ENCODE measurements at places on chromosomes 5 and 9.

- DNase-seq, result no peak
These were observed 45.8 kb downstream of the PCDHGC5 start for GRCh38 chr5:141534492-141535213.

DNA sequence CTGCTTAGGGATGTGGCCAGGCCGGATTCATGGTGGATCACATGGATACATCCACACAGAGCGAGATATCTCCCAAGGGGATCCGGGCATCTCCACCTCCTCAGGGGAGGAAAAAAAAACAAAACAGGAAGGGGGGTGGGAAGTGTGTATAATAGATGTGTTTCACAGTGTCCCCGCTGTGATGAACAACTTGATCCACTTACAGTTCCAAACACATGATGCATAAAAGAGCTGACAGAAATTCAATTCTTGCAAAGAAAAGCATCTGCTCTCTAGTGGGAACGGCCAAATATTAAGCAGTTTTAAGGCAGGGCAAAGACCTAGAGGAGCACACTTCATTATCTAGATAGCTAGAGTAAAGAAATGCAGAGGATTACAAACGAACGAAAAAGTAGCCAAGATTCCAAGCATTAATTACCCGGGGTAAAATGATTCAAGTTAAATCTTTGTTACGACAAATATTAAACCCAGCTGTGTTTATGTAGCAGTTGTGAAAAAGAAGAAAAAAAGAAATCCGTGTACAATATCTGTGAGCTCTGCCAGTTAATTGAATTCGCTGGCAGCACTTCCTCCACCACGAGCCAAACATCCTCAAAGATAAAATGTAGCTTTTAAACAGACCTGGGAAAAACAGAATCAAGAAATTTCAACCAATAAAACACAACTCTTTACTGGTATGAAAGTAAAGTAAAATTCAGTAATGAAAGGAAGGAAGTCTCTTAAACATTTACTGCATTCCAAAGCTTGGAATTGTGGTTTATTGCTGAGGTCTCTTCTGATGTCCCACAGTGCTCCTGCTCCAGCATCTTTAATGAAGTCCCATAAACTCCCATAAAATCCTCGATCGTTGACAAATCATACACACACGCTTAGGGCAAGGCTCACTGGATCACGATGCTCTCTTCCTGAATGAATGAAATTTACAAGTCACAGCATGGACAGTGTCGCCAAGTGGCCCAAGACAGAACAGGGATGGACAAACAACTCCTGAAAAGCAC, 213.0 kb downstream of the CRB2 start:
- no peak for DNase-seq

DNA sequence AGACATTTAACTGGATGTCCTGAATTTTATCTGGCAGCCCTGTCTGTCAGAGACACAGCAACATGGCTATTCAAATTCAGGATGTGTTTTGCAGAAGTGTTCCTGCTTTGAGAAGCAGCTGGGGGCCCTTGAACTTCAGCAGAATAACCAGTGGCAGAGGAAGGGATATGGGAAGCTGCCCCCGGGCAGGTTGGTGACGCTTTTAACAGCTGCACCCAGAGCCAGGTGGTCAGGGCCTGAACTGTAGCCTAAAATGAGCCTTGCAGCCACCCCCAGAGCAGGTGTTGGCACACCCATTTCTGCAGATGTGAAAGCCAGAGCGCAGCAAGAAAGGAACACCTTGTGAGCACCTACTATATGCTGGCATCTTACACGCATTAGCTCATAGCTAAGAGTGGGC, 128.7 kb upstream of the BOD1 start:
- DNase-seq, result peak; percentile 75

DNA sequence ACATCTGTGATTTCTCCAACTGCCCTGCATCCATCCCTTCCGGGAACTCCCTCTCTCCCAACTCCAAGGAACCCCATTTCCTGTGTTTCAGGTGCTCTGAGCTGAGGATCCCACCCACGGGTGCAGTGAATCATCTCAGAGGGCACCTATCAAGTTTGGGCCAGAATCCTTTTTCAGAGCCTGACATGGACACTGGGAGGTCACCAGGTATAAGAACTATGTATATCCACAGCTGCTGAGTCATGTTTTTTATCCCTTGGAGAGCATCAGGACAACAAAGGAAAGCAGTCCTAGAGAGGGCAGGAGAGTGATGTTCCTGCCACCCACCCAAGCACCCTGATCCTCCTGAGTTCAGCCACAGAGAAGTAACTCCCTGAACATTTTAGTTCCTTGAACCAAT, 3.8 kb downstream of the MED27 start:
- no peak for DNase-seq

DNA sequence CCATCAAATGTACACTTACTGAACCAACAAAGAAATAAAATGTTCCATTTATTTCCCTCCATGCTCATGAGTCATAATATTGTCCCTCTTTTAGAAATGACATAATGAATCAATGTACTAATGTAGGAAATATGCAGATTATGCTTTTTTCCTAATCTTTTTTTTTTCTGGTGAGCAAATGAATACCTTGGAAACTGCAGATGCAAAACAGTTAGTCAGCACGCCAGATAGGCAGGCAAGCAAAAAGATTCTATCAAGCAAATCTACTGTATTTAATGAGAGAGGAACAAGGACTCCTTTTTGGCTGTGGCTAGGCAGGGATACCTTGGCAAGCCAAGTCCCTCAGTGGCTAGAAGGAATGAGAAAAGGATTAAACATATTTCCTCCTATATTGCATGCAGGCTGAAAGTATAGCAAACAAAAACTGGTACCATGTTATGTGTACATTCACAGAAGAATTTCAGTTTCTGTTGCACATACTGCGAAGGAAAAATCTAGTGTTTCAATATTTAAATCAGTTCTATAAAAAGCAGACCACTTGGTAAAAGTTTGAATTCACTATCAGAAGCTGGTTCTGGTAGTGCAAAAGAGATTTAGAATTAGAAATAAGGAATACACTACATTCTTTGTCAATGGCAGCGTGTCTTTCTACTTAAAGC, 605.4 kb downstream of the TLE1 start:
- no peak for DNase-seq

- DNase-seq, result no peak
These were observed 2177.9 kb upstream of the C9orf72 start for GRCh38 chr9:29751226-29751625.

DNA sequence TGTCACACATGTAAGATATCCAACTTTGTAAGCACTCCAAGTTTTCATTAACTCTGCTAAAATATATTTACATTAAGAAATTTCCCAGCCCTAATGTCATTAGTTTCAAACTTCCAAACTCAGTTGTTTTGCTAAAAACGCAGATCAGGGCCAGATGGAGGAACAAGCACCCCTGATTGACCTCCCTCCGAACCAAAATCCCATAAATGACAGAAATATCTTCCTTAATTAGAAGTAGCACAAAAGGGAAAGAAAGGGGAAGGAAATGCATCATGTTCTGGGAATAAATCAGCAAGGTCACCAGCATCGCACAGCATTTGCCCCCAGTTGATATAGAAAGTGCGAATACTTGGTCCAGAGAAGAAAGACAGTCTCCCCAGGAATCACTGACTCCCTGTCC, 61.4 kb upstream of the RUFY1 start:
- DNase-seq, result no peak

GRCh38 chr9:120892748-120893610, 16.0 kb upstream of the PHF19 start:
- no peak for DNase-seq

GRCh38 chr9:106752581-106752980, 110.4 kb upstream of the ZNF462 start:
- DNase-seq, result no peak

GRCh38 chr9:83986765-83987401, 6.3 kb downstream of the RMI1 start:
- DNase-seq, result peak; percentile 70

DNA sequence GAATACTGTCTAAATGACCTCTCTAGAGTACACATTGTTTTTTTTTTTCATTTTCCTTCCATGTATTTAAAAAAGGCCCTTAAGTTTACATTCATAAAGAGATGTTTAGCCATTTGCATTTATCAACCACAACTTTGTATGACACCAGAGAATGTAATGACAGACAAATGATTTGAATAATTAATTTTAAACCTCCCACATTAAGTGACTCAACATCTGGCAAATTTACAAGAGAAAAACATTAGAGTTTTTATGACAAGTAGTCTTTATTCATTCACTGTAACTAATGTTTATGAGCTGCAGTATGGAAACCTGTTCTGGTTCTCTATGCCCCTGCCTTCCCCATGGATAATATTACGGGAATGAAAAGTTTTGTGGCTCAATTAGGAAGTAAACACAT, 1093.8 kb upstream of the CDH9 start:
- no peak for DNase-seq

DNA sequence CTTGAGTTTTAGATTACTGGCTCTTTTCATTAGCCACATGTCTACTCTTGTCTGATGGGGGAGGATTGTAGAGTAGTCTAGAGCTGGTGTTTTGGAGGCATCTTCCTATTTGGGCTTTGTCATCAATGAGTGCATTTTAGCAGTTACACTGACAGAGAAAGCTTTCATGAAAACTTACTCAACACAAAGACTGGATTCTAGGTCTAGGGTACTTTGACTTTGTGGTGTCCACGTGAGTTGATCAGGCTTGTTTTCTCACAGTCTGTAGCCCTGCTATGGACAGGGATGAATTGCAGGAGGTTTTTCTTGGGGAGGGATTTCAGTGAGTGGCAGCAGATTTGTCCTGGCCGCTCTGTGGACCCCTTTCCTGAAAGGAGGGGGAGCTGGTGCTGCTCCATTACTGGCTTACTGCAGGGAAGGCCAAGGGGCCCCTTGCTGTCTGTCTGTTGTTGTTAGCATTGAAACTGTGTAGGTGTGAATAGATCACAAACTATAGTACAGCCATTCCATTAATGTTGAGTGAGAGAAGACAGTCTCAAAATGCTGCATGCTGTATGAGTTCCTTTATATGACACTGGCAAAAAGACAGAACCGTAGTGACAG, 6.6 kb downstream of the TRIO start:
- DNase-seq, result no peak

GRCh38 chr5:51345106-51345505, 38.1 kb upstream of the ISL1 start:
- DNase-seq, result no peak

- peak; percentile 8 for DNase-seq
These were observed 118.1 kb downstream of the NUDT12 start for GRCh38 chr5:103444333-103445038.

DNA sequence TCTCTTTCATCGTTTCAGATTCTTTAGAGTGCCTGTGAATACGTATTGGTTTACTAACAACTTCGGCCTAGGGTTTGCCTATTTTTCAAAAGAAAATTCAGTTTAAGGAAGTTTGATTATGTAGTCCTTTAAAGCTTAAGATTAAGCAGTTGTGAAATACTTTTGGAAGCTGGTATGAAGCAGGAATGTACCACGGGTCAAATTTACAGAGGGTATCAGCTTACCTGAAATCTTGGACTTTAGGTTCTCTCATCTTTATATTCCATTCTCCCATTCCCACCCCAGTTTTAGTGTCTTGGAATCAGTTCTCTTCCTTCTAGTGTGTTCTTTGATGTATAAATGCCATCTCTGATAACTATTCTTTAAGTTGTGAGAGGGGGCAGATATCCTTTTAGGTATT, 53.2 kb downstream of the IQGAP2 start:
- DNase-seq, result no peak

DNA sequence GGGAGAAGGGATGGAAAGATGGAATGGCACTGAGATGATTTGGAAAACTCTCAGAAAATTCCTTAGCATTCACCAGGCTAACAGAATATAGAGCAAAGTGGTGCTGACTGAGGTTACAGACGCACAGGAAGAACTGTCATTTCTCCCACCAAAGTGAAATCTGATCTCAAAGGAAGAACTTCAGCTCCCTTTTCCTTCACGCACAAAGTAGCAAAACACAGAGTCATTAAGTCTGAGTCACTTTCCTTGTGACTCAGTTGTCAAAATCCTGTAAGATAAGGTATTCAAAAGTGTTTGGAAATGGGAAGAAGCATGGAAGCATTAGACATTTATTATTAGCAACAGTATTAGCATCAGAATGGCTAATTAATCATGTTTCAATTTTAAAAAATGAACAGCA, 11.7 kb downstream of the MPDZ start:
- DNase-seq, result no peak

DNA sequence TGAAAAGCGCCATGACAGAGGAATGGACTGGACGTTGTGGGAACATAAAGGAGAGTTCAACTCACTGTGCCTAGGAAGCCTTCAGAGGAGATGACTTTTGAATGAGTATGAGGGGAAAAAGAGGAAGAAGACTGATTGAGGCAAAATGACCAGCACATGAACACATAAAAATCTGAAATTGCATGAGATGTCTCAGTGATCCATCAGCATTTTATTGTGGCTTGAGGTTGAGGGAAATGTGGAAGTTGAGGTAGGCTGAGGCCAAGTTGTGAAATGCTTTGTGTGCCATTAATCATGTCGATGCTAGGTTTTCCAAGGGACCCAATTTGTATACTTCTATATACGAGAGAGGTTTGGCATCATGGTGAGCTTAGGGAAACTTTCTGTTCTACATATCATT, 140.9 kb upstream of the TLX3 start:
- DNase-seq, result no peak

- DNase-seq, result no peak
These were observed 441.9 kb downstream of the PLK2 start for GRCh38 chr5:58018016-58018415.

- DNase-seq, result no peak
These were observed 21.8 kb downstream of the WHRN start for GRCh38 chr9:114483499-114483898.

DNA sequence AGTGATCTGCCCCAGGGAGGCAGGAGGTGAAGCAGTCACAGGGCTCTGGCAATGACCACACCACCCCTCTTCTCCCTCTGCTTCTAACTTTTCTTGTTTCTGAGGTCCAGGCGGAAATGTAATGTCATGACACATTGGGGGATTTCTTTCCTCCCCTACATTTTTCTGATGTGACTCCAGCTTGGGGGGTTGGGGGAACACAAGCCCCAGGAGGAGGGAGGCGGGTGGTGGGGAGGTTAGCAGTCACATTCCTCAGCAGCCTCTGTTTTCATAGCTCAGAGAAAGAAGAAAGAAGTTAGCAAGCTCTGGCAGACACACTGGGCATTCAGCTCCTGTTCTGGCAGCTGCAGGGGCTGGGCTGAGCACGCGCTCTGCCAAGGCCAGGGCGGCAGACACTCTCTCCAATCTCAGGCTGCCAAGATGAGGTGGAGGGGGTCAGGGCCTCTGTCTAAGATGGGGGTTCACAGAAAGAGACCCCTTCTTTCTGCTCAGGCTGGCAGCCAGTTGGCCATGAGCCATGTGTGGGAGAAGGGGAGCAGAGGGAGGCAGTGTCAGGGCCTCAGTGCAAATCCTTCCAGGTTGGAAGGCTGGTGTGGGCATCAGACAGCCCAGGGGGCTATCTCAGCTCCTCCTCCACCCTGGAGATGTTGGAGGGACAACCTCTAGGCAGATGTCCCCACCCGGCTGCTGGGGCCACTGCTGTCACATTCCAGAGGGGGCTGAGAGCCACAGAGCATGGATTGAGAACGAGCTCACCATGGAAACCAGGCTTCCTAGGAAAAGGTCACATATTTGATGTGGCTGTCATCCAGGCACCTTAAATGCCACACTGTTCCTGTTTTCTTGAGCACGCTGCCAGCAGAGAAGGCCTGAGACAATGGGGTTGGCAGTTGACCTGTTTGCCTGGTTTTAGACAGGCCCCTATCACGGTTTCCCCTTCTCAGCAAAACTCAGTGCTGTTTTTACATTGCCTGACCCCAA, 20.1 kb upstream of the PFDN1 start:
- DNase-seq, result no peak

Measured in transverse colon (tissue), 4 donors.